Epithelial cell of proximal tubule (primary cell): ENCODE measurements at places on chromosomes 3 and 15. TPM values are rescaled to one million over a fixed set of nuclear protein-coding genes. Genes with fewer than 3 reads are reported as not detected.

DNA sequence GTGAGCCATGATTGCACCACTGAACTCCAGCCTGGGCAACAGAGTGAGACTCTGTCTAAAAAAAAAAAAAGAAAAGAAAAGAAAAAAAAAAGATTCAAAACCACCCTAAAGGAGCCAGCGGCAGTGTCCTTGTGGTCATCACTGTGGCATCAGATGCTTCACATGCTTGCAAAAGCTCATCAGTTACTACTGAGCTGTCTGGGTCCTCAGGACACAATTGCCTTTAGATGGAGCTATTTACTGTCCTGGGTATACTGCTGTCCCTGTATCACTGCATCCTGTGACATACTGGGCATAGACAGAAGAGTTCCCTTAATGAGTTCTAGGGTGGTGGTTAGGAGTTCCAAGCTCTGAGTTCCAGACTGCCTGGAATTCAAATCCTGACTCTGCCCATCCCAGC lies 85.8 kb downstream of the LINGO1 start:
- DNase-seq: no peak

DNA sequence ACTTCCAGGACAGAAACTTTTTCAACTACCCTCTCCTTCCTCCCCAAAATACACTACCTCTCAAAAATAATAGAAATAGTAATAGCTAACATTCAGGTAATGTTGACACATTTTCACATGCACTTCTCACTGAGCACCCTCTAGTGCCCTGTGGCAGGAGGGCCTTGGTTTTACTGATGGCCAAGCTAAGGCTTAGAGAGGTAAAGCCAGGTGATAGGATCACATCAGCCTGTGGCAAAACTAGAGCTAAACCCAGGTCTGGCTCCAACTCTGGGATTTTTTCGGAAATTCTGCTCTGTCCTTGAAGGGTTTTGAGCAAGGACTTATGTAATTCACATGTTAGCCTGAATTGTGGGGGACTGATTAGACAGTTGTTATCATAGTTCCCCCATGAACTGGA lies 922 bp upstream of the TAMM41 start:
- no peak for DNase-seq

DNA sequence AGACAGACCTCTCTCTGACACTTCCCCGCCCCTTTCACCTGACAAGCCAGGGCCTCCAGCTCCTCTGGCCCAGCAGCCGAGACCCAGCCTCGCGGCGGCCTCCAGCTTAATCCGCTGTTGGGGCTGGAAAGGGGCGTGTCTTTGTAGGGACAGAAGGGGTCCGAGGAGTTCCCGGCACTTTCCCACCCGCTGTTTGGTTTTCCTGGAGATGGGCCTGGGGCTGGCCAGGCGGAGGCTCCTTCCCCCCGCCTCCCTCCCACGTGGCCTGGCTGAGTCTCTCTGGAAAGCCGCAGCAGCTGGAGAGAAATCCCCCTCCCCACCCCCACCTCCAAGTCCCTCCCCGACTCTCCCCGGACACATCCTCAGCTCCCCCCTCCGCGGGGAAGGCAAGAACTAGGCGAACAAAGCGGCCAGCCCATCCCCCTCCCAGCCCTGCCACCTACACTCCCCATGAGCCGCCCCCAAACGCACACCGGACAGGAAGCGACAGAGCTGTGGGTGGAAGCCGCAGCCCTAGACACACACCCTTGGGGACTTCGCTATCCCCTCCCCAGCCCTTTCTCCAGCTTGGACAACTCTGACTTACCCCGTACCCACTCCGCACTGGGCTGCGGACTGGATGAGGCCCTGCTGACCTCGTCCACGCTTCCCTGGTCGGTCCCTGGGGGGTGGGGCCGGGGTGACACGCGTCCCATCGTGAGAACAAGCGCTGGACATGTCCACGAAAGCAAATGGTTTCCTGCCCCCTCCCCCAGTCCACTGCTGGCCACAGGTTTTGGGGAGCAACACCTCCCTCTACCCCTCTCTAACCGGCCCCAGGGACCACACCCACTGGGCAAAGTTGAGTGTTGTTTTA lies 1.2 kb downstream of the IGDCC4 start:
- DNase-seq: no peak

GRCh38 chr3:152595975-152596821 lies 238.7 kb upstream of the P2RY1 start:
- DNase-seq: peak; percentile 41

DNA sequence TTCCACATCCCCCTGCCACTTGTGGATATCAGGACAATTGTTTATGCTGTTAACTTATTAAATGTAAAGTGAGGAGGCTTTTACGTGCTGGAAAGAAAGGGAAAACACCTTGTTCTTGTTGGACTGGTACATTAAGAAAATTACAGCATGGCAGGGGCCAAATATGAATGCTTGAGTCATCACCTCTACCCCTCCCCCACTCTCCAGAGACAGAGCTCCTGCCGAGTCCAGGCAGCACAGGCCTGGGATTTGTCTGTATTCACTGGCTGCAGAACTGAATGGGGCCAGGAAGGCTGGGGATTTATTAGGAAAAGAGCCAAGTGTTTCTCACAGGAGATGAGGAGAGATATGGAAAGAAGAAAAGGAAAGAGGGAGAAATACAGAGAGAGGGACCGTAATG lies 308.9 kb downstream of the EPHB1 start:
- no peak for DNase-seq

DNA sequence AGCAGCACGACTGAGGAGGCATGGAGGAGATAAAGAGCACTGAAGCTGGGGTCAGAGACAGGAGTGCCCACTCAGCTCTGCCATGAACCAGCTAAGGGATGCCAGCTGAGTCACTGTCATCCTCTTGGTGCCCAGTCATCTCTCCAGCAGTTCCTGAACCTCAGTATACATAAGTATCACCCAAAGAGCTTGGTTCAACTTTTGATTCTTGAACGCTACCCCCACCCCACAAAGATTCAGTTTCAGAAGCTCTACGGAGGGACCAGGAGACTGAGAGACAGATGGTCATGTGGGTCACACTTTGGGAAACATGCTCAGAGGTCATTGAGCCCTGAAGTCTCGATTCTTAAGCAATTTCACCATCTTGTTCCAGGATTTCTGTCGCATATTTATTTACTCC lies 108.4 kb downstream of the ALDH1A2 start:
- DNase-seq: no peak

GRCh38 chr3:20023623-20024405 lies 11.8 kb upstream of the PP2D1 start:
- no peak for DNase-seq

DNA sequence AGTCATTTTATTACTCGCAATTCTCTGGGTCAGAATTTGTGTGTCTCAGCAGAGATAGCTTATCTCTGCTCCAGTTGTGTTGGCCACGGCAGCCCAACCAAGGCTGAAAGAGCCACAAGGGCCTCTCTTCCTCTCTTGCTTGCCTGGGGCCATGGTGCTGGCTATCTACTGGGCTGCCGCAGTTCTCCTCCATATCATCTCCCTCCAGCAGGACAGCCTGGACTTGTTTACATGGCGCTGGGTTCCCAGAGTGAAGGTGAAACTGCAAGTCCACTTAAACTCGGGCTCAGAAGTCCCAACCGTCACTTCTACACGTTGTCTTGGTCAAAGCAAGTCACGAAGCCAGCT lies 134.8 kb downstream of the UACA start:
- DNase-seq: no peak

DNA sequence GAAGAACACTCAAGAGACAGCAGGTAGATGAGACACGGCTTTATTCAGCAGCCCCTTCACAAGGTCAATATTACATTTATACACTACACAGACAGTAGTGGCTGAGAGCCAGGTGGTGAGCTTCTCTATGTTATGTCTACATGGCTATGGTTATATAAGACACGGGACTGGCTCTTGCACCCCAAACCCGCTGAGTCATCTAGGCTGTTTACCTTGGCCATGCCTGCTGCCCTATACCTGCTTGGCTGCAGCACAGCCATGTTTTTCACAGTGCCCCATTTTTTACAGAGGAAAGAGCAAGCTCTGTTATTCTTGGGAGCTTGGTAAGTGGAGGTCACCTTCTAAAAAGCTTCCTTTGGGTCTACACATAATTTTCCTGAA lies 231.6 kb downstream of the IGSF11 start:
- DNase-seq: no peak

DNA sequence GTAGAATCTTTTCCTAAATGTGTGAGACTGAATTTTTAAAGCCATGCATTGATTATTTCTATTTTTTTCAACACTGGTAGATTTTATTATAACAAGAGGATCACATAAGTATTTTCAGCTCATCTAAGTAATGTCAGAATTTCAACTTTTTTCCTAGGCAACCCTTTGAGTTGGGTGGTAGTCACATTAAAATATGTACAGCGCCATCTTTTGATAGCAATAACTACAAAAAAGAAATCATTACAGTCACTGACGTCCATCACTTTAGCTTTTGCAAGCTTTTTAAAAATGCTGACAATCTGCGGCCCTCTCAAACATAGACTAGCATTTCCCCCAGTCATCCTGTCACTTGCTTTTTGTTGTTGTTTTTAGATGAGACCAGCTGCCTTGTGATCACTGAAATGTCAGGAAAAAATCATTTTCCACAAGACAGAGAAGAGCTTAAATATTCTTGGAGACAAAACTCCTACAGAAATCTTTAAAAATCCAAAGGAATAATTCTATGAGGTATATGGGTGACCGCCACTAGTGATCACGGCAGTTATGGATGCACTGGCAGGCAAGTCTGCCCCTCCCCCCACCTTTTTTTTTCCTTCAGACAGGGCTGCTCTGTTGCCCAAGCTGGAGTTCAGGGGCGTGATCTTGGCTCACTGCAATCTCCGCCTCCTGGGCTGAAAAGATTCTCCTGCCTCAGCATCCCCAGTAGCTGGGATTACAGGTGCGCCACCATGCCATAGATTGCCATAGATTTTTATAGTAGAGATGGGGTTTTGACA lies 384.0 kb upstream of the KCNMB2 start:
- DNase-seq: no peak

- no peak for DNase-seq
Measured at GRCh38 chr3:186075931-186076567, 32.8 kb downstream of the ETV5 start.

DNA sequence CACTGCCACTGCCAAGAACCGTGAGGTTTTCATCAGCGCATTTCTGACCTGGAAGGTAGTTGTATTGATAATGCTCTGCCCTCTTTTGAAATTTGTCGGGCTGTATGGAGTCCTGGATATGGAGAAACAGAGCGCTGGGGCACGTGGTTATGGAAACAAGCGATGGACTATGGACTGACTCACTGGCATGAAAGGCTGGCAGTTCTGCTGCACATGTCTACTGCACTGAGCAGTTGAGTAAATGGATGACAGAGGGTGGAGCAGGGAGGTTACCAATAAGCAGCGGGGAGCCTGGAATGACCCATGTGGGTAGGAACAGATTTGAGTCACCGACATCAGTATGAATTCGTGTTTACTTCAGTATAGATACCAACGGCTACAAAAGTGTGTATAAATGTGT lies 429.5 kb downstream of the OCA2 start:
- peak; percentile 96 for DNase-seq

The FGF12 gene
- 0.36 and 1.6 TPM in 2 replicates for total RNA-seq

The IL17RE gene
- 4.1 and 4.8 TPM in 2 replicates for total RNA-seq

The ZPLD1 gene
- 0.07 and 0.69 TPM in 2 replicates for total RNA-seq

The MOBP gene
- 0.35 TPM in 1 of 2 replicates, not detected in the other for total RNA-seq
